ENCODE measurements at places on chromosomes 2 and 18. TPM values are rescaled to one million over a fixed set of nuclear protein-coding genes. Genes with fewer than 3 reads are reported as not detected.
A peak's percentile ranks its signal among the peaks of the same experiment; 100 is the strongest.

Gene SPATS2L
- 166 TPM for total RNA-seq

Gene UGT1A9
- total RNA-seq: 1.4 TPM

Gene PNO1
- 13.4 TPM for total RNA-seq

Gene OR6B2
- total RNA-seq: not detected

DNA sequence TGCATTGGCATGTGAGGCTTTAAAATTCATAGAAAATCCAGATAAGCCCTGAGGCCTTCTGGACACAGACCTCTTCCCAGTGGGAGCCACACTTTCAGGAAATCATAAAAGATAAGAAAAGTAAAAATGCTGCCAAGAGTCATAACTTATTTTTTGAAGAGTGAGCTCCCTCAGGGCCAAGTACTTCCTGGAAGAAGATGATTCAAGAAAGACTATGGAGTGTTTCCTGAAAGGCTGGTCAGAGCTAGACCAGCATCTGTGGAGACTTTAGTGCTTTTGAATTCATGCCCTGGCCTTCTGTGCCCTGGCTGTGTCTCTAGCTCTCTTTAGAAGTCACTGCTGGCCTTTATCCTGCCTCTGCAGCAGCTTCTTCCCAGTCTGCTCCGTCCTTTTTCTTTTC, 6.4 kb upstream of the XDH start:
- H3K36me3 ChIP-seq: no peaks in the 10 kb centered on the region
- DNase-seq: no peak
- H3K4me1 ChIP-seq: no peaks in the 10 kb centered on the region
- no peaks in the 10 kb centered on the region for H3K27me3 ChIP-seq
- no peak overlapping the region for H3K27ac ChIP-seq
- H3K4me3 ChIP-seq: no peak overlapping the region

- peak; percentile 49 for DNase-seq
- H3K4me3 ChIP-seq: no peak overlapping the region
- H3K4me1 ChIP-seq: no peaks in the 10 kb centered on the region
- H3K27me3 ChIP-seq: no peaks in the 10 kb centered on the region
Observed at GRCh38 chr2:239697399-239698164, 296.8 kb upstream of the HDAC4 start.

GRCh38 chr2:25125189-25125588, 43.2 kb downstream of the POMC start:
- DNase-seq: no peak
- no peaks in the 10 kb centered on the region for H3K36me3 ChIP-seq
- no peaks in the 10 kb centered on the region for H3K27me3 ChIP-seq

DNA sequence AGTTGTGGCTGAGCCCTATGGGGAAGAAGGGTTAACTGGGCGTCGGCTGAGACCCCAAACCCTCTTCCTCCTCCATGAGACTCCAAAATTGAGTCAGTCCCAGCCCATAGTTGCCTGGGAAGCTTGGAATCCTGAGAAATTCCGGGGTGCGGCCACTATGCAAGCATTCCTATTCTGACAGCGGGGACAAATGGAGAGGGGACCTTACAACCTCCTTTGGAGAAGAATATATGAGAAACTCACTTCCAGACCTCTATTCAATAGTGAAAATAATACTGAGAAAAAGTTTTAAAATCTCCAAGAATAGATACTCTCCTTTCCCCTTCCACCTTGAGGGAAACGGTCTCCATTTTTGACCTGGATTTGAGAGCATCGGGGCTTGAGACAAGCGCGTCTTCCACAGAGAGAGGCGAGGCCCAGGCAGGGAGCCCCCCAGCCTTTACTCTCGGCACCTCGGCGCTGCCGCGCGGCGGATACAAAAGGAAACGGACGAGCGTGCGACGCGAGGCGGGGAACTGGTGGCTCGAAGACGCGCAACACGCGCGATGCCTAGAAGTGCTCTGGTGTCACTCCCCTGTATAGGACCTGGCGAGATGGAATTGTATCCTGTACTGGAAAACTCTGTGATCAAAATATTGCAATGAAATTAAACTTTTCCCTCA, 11.1 kb downstream of the NR4A2 start:
- peaks cover 3% of the 10 kb centered on the region for H3K4me1 ChIP-seq
- H3K27me3 ChIP-seq: peaks cover 74% of the 10 kb centered on the region
- no peak overlapping the region for H3K27ac ChIP-seq
- no peak overlapping the region for H3K4me3 ChIP-seq
- H3K36me3 ChIP-seq: no peaks in the 10 kb centered on the region

- H3K36me3 ChIP-seq: no peaks in the 10 kb centered on the region
- peak overlapping the region; percentile 80 for H3K4me3 ChIP-seq
- peaks cover 12% of the 10 kb centered on the region for H3K4me1 ChIP-seq
- peak overlapping the region; percentile 95 for H3K27ac ChIP-seq
- peak; percentile 63 for DNase-seq
Observed at GRCh38 chr2:176123411-176124109, 1.0 kb downstream of the HOXD9 start.

GRCh38 chr2:85378257-85378656, 23.7 kb downstream of the ELMOD3 start:
- H3K4me1 ChIP-seq: no peaks in the 10 kb centered on the region
- H3K4me3 ChIP-seq: no peak overlapping the region
- no peaks in the 10 kb centered on the region for H3K27me3 ChIP-seq
- DNase-seq: no peak

- H3K27ac ChIP-seq: no peak overlapping the region
- no peak for DNase-seq
- peaks cover 14% of the 10 kb centered on the region for H3K4me1 ChIP-seq
- H3K36me3 ChIP-seq: no peaks in the 10 kb centered on the region
Observed at GRCh38 chr2:230742781-230743180, 30.1 kb downstream of the CAB39 start.

GRCh38 chr2:19617257-19617848, 258.9 kb upstream of the OSR1 start:
- no peaks in the 10 kb centered on the region for H3K36me3 ChIP-seq
- no peaks in the 10 kb centered on the region for H3K4me1 ChIP-seq
- H3K27me3 ChIP-seq: no peaks in the 10 kb centered on the region
- no peak for DNase-seq

DNA sequence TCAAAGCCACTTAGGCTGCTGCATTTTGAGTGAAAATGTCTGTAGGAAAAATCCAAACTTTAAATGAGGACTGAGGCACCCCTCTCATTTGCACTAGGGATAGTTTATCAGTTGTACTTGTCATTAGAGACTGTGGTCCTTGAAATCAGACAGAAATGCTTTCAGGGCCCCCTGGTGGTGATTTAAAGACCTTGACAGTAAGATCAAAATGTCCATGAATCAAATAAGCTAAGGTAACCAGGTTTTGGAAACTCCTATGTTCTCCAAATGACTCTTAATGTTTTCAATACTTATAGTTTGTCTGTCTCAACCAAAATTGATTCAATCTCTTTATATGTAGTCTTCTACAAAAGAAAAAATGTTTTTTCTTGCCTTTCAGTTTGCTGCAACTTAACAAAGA, 28.8 kb upstream of the DDX18 start:
- H3K27ac ChIP-seq: no peak overlapping the region
- H3K4me1 ChIP-seq: no peaks in the 10 kb centered on the region
- H3K4me3 ChIP-seq: no peak overlapping the region
- H3K36me3 ChIP-seq: no peaks in the 10 kb centered on the region
- no peaks in the 10 kb centered on the region for H3K27me3 ChIP-seq

- H3K27ac ChIP-seq: no peak overlapping the region
- no peaks in the 10 kb centered on the region for H3K27me3 ChIP-seq
Observed at GRCh38 chr2:34534341-34534740, 935.2 kb upstream of the FAM98A start.

GRCh38 chr2:149027590-149028250, 10.8 kb upstream of the LYPD6B start:
- H3K27me3 ChIP-seq: no peaks in the 10 kb centered on the region
- no peak for DNase-seq
- no peaks in the 10 kb centered on the region for H3K4me1 ChIP-seq
- no peak overlapping the region for H3K4me3 ChIP-seq

DNA sequence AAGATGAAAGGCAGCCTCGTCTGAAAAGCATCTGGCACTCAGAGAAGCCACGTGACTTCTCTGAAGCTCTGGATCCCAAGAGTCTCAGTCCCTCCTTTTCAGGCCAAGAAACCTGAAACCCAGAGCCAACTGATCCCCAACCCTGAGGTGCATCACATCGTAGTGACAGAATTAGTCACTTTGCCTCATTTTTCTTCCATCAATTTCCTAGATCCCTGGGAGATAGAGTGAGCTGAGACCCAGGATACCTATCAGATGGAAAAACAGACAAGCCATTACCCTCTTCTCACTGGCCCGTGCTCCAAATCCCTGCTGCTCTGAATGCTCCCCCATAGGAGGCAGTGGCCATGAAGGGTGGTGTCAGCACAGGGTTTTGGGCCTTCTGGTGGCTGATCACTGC, 113.1 kb downstream of the ALK start:
- no peaks in the 10 kb centered on the region for H3K4me1 ChIP-seq
- H3K4me3 ChIP-seq: no peak overlapping the region
- no peak overlapping the region for H3K27ac ChIP-seq
- DNase-seq: no peak
- H3K36me3 ChIP-seq: no peaks in the 10 kb centered on the region
- H3K27me3 ChIP-seq: no peaks in the 10 kb centered on the region

DNA sequence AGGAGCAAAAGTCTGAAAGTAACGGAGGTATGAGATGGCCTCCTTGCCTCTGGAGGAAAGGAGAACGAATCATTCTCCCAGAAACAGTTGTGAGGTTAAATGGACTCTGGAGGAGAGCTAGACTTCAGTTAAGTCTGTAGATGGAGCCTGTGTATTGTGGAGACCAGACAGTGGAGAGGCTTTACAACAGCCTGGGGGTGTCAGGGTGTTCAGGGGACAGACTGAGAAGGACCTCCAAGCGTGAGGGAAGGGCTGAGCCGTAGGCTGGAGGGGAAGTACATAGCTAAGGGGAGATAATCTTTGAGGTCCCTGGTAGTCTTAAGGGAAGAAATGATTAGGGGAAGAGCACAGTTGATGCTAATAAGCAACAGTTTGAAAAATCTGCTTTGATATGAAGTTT, 76.6 kb downstream of the GALNT1 start:
- H3K4me3 ChIP-seq: no peak overlapping the region
- H3K27ac ChIP-seq: no peak overlapping the region
- no peaks in the 10 kb centered on the region for H3K27me3 ChIP-seq
- DNase-seq: no peak

- no peaks in the 10 kb centered on the region for H3K36me3 ChIP-seq
- H3K4me1 ChIP-seq: no peaks in the 10 kb centered on the region
- H3K27me3 ChIP-seq: no peaks in the 10 kb centered on the region
- H3K4me3 ChIP-seq: peak overlapping the region; percentile 82
- DNase-seq: peak; percentile 90
- peak overlapping the region; percentile 78 for H3K27ac ChIP-seq
Observed at GRCh38 chr2:202032846-202033316, 774 bp upstream of the FZD7 start.

DNA sequence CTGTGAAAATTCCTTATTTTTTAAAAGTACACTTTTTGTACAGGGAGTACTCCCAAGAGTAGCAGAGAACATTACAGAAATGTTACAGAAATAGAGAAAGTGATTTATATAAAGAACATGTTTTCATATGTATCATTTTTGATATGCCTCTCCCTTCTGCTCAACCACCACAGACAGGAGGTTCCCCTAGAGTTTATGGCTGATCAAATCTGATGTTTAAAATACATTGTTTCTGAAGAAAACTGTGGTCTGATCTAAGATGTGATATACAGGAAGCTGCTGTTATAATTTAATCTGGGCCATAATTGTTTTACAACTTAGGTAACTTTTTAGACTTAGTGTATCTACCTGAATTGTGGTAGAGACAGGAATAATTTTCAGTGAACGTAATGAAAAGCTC, 37.0 kb downstream of the STAT4 start:
- H3K4me3 ChIP-seq: no peak overlapping the region
- no peaks in the 10 kb centered on the region for H3K27me3 ChIP-seq
- no peak overlapping the region for H3K27ac ChIP-seq
- H3K4me1 ChIP-seq: no peaks in the 10 kb centered on the region
- no peaks in the 10 kb centered on the region for H3K36me3 ChIP-seq

DNA sequence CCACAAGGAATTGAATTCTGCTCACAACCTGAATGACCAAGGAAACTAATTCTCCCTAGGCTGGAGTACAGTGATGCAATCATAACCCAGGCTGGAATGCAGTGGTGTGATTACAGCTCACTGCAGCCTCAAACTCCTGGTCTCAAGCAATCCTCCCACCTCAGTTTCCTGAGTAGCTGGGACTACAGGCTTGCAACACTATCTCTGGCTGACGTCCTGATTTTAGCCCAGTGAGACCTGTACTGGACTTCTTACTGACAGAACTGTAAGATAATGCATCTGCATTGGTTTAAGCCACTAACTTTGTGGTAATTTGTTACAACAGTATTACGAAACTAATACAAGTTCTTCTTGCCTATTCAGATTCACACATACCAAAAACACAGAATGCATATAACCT, 9.5 kb upstream of the KDSR start:
- no peak overlapping the region for H3K4me3 ChIP-seq
- no peak overlapping the region for H3K27ac ChIP-seq
- no peaks in the 10 kb centered on the region for H3K4me1 ChIP-seq
- H3K36me3 ChIP-seq: no peaks in the 10 kb centered on the region
- no peaks in the 10 kb centered on the region for H3K27me3 ChIP-seq

DNA sequence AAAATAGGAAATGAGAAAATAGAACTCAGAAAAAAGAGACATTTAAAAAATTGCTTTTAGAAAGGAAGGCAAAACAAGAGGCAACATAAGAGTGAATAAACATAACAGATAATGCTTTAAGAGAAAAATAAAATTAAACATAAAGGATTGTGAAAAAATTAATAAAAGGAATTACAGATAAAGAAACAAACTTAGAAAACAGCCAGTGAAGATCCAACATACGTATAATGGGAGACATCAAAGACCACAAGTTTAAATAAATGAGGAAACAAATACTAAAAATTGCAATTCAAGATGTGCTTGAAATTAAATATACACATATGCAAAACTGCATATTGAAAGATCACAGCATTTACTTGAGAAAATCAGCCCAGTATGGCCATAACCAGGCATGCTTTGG, 448.9 kb downstream of the NBAS start:
- no peaks in the 10 kb centered on the region for H3K4me1 ChIP-seq
- no peak overlapping the region for H3K27ac ChIP-seq
- H3K36me3 ChIP-seq: no peaks in the 10 kb centered on the region
- H3K27me3 ChIP-seq: no peaks in the 10 kb centered on the region
- DNase-seq: no peak
- no peak overlapping the region for H3K4me3 ChIP-seq

DNA sequence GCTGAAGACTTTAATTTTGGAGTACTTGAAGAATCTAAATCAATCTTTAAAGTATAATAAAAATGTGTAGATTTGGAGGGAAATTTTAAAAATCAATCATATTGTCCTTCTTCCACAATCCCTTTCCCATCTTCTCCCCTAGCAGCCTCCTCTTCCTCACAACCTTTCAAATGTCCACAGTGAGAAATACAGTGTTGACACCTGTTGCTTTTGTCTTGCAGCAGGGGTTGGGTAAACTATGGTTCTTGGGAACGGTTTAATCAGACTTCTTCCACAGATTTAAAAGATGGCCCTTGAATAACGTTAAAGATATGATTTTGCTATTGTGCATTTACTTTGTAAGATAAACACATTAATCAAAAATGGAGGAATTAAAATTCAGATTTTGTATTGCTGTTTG, 113.8 kb upstream of the SLC1A4 start:
- no peaks in the 10 kb centered on the region for H3K36me3 ChIP-seq
- no peak overlapping the region for H3K4me3 ChIP-seq
- H3K4me1 ChIP-seq: no peaks in the 10 kb centered on the region
- H3K27ac ChIP-seq: no peak overlapping the region
- DNase-seq: no peak
- no peaks in the 10 kb centered on the region for H3K27me3 ChIP-seq

GRCh38 chr2:156601855-156602551, 165.8 kb downstream of the GPD2 start:
- no peak overlapping the region for H3K27ac ChIP-seq
- DNase-seq: no peak
- no peaks in the 10 kb centered on the region for H3K4me1 ChIP-seq
- no peaks in the 10 kb centered on the region for H3K36me3 ChIP-seq
- no peak overlapping the region for H3K4me3 ChIP-seq

GRCh38 chr2:9885036-9885684, 41.9 kb downstream of the TAF1B start:
- H3K4me3 ChIP-seq: no peak overlapping the region
- no peaks in the 10 kb centered on the region for H3K27me3 ChIP-seq
- H3K27ac ChIP-seq: no peak overlapping the region
- no peak for DNase-seq
